ENCODE measurements at places on chromosomes 16 and 17.

- no peak for DNase-seq
These were observed 17.3 kb downstream of the LGALS3BP start for GRCh38 chr17:78962345-78962983.

GRCh38 chr17:83122834-83123233 is 43.4 kb downstream of the METRNL start:
- DNase-seq: no peak

- DNase-seq: no peak
These were observed 8.9 kb downstream of the TLE7 start for GRCh38 chr16:71432906-71433305.

DNA sequence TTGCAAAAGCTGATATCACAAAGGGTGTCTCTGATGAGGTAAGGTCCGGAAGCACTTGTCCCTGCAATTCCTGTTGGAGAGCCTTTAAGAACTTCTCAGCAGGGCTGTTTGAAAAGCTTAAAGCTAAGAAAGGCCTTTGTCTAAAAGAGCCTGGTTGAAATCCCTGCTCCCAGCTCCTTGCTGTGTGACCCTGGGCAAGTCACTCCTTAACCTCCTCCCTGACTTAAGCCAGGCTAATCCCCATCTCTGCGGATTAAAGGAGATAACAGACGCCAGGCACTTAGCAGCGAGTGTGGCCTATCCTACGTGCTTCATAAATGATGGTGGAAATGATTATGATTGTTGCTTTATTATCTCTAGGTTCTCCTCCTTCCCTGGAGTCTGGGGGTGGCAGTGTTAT is 368.0 kb upstream of the RBFOX1 start:
- DNase-seq: no peak

DNA sequence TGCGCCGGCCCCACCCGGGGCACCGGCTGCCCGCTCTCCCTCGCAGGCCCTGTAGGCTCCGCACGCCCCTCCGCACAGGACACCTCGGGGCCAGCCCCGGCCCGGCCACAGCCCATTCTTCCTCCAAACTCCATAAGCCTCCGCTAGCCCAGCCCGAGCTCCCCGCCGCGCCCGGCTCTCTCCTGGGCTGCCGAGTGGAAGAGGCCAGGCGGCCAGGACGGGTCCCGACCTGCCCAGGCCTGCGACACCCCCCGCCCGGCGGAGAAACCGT is 397 bp downstream of the NCOR1 start:
- DNase-seq: no peak

DNA sequence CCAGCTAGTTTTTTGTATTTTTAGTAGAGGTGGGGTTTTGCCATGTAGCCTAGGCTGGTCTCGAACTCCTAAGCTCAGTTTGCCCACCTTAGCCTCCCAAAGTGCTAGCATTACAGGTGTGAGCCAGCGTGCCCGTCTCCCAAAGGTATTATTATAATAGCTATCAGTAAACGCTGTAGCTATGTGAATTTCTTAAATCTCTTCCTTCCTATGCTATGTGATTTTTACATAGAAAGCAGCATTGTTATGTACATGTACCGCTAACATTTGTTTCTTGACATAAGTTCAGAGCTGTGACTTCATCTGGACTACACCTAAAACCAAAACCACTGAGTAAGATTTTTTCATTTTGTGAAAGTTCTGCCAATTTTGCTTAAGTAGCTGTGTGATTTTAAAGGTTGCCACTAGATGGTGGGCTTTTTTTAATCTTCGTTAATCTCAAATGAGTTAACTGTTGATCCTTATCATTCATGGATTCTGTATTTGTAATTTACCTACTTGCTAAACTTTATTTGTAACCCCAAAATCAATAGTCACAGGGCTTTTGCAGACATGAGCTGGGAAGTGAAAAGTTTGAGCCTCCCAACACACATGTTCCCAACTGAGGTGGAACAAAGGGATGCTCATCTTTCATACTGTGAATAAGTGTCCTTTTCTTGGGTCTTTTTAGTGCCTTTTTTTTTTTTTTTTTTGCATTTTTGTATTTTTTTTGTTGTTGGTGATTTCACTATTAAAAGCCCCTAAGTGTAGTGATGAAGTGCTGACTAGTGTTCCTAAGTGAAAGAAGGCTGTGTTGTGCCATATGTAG is 21.9 kb downstream of the PRKAR1A start:
- DNase-seq: no peak

GRCh38 chr17:64115043-64115698 is 14.8 kb downstream of the ERN1 start:
- no peak for DNase-seq

DNA sequence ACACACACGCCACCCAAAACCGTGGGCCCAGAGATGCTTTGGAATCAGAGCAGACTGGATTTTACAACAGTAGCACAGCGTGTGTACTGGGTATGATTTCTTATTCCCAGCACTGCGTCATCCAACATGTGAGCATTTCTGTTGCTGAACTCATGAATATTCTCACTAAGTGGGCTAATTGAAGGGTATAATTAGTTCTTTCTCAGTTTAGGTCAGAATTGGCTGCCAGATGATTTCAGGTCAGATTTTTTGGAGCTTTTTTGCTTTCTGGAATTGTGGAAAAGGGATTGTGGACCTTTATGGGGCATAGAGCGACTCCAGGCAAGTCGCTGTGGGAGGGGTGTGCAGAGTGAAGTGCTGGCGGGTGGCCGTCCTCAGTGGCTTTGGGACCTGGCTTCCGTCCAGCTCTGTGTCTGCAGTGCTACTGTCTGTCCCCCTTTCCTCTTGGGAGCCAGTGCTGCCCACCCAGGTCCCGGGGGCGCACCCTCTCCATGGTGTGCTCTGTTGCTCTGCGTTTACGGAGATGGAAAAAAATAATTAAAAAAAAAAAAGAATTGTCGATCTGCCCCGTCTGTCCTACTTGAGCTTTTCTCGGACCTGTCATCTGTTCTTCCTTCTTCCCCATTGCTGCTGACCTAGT is 25.0 kb downstream of the FOXK2 start:
- no peak for DNase-seq
